ENCODE measurements at places on chromosomes 11 and 22. TPM values are rescaled to one million over a fixed set of nuclear protein-coding genes. Genes with fewer than 3 reads are reported as not detected.

- no peak for DNase-seq
Measured at GRCh38 chr11:34044664-34045485, 6.7 kb upstream of the CAPRIN1 start.

DNA sequence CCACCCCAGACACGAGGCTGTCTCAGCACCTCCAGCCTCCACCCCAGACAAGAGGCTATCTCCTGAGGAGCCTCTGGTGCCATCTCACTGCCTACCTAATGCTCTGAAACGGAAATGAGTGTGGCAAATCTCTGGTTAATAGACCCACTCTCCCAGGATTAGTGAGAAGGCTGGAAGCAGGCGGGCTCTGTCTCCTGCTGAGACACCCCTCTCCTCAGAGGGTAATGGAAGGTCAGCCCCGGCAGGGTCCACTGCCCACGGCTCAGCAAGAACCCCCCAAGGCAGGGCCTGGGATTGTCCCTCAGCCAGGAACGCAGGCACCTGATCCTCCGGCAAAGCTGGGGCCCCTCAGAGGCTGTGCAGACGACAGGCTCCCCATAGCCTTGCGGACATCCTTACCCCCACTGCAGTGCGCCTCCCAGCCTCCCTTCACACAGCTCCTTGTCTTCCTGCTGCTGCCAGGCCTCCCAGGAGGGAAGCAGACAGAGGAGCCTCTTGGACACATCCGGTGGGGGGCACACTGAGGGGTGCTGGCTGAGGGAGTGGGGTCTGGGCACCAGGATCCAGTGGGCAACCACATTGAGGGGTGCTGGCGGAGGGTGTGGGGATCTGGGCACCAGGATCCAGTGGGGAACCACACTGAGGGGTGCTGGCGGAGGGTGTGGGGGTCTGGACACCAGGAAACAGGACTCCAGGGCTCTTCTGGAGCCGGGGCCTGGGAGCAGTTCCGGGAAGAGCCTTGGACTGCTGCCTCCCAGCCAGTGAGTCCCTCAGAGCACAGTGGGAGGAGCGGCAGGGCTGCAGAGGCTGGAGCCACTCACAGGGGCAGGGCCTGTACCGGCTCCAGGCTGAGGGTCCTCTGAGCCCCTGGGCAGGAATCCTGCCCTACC lies 13.1 kb downstream of the CHID1 start:
- no peak for DNase-seq

GRCh38 chr22:38921806-38922205 lies 35.6 kb upstream of the APOBEC3A start:
- no peak for DNase-seq

DNA sequence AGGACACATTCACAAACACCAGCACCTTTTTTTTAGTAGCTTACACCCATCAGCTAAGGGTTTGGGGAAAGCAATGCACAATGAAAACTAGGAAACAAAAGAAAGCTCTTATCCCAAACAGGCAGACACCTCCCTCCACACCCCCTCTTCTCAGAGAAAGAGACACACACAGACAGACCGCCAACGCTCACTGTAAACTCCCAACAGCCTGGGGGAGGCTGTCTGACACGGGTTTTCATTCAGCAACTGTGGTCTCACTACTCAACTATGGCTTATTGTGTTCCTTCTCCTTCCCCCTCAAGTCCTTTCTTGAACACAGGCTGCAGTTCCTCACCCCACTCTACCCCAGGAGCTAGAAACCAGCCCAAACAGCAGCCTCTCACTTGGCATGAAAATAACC lies 123.4 kb downstream of the C11orf58 start:
- DNase-seq: no peak

- no peak for DNase-seq
Measured at GRCh38 chr11:83092488-83093384, 21.0 kb upstream of the RAB30 start.

GRCh38 chr11:70915158-70915985 lies 337.0 kb downstream of the SHANK2 start:
- no peak for DNase-seq

DNA sequence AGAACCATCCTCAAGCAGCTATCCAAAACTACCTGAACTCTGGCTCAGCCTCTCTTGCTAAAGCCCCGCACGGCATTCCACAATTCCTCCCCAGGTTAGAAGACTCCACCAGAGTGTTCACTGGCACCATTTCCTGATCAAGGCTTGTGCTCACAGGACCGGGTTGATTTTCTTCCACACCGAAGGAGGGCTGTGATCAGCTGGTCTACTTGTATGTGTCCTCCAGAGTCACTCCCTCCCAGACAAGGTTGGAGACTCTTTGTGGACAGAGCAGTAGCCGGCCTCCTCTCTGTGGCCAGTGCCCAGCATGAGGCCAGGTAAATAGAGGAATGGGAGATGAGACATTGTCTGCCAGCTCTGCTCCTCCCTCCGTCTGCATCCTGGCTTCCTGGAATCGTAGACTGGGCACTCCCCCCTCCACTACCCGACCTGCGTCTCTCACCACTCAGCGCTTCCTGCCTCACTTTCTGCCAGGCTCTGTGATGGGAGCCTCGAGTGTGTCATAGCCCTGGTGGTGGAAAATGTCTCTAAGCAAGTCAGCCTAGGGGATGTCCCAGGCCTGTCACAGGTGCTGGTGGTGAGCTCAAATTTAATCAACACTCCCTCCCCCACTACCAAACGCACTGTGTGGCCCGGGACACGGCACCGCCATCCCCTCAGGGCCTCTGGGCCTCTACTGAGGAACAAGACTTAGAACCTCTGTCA lies 12.5 kb upstream of the TMPRSS6 start:
- DNase-seq: no peak

DNA sequence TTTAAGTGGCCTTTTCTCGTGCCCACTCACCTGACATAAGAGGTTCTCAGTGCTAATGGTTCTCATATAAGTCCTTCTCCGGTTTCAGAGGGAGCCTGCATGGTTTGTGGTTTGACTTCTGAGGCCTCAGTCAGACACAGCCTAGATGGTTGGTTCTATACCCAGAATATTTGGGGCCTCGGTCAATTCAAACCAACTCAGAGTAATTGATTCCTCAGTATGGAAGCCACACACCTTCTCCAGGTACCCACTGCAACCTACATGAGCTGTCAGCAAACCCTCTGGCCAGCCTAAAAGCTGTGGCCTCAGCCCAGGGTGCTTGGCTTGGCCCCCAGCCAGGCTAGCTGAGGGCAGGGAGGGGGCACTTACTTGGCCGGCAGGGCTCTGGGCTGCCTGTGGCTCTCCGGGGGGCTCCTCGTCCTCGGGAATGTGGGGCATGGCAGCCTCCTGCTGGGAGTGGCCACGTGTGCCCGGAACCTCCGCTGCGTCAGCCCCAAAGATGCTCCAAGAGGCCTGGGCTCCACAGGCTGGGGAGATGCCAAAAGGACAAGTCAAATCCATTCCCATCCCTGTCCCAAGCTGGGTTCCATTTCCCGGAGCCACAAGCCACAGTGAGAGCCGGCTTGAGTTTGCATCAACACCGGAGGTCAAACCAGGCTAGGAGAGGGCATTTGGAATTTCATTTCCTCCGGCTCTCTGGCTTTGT lies 41.7 kb downstream of the IRAG1 start:
- no peak for DNase-seq

DNA sequence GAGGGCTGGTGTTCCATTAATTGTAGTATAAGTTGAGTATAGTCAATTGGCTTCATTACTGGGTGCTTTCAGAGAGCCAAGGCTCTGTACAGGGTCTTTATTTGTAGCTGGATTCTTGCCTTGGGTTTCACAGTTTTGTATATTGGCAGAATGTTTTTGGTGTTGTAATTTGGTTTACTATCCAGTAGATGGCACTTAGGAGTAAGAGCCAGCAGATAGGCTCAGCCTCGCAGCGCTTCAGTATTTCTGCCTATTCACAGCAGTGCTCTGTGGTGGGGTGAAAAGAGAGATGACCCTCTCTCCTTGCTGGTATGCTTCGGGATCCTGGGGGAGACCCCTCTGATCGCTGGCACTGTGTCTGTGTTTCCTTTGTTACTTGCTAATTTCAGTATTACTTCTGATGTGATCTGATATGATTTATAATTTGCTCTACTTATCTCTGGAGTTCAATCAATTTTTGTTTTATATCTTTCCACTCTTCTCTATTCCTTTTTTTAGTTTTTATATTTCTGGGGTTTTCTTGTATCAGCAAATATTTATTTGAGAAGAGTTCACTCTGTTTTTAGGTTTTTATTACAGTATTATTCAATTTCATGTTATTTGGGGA lies 52.2 kb downstream of the ANO5 start:
- DNase-seq: peak; percentile 13

Gene ASPHD2
- total RNA-seq: not detected

Gene PDHX
- 168 TPM for total RNA-seq

Gene MMP11
- total RNA-seq: 22.8 TPM
